ENCODE measurements at places on chromosomes 3 and 15. TPM values are rescaled to one million over a fixed set of nuclear protein-coding genes. Genes with fewer than 3 reads are reported as not detected.

Gene ZFAND6
- 97.9 TPM for polyA plus RNA-seq

Gene MEX3B
- 13.3 TPM for polyA plus RNA-seq

Gene GRK7
- polyA plus RNA-seq = not detected

Gene CDCP1
- polyA plus RNA-seq = not detected
